ENCODE measurements at places on chromosomes 1 and 21.

DNA sequence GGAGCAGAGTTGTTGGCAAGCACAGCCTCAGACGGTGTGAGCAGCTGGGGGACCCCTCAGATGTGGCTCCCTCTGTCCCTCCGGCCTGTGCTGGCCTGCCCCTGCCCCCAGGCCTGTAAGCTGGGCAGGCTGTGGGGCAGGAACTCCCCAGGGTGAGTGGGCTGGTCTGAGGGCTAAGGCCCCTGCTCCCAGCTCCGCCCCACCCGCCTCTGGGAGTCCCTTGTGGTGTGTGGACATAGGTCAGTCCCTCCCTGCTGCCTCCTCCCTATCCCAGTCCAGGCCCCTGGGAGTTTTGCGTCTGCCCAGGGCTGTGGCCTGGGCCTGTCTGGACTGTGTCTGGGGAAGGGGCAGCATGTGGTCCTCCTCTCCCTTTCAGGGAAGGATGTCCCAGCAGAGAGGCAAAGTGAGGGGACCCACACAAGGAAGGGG, 3.6 kb upstream of the VWA1 start:
- DNase-seq, result no peak

GRCh38 chr1:167679714-167680113, 42.1 kb upstream of the MPZL1 start:
- DNase-seq, result no peak

GRCh38 chr1:40247655-40248054, at the start of gene TMCO2:
TMCO2 (plus strand) TSS chr1:40247937; CDS start chr1:40247994, 57 bp downstream.
- DNase-seq, result no peak

DNA sequence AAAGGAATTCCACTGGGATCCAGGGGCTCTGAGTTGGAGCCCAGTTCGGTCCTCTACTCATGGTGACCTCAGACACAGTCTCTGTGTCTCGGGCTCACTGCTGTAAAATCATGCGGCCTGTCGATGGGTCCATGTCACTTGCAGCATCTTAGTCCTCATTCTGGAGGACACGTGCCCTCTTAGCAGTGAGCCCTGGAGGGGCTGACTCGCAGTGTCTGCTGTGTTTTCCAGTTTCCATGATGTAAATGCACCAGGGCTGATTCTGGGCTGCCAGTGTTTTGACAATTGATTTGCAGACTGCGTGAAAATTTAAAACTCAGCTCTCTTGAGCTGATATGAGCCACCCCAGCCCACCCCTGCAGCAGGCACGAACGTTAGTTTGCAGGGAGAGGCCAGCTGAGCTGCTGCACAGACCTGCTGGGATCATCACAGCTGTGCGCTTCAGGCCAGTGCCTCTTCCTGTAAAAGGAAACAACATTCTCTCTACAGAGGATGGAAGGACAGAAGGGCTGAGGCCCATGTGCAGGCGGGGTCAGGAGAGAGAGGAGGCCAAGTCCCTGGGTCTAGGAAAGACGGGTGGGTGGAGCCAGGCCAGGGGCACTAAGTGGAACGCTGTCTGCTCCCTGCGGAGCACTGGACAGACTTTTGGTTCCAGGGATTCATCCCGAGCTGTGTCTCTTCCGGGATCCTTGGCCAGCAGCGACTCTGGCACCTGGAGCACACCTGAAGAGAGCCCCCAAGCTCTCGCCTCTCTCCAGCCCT, 42.6 kb downstream of the RSPH1 start:
- no peak for DNase-seq

DNA sequence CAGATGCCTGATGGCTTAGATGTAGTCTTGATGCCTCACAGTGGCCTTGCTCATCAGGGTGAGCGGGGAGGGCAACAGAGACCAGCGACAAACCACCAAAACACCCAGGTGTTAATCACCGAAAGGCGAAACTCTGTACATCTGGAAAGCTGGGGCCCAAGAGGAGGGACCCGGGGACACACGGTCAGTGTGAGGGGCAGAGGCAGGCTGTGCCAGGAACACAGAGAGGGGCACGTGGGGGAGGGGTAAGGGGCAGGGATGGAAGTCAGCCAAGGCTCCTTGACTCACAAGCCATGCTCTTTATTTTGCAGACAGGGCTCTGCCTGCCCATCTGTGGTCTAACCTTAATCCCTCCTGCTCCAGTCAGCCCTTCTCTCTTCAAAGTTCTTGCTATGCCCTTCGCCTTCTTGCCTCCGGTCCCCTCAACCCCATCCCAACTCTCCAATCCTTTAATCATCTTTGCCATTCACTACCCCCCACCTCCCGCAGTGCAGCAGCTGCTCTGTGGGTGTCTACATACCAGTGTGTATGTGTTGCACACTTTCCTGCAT, 4.3 kb downstream of the MEF2D start:
- DNase-seq, result no peak

GRCh38 chr1:44380666-44381177, 24.3 kb upstream of the RNF220 start:
- DNase-seq, result no peak

GRCh38 chr1:151995774-151996173, 2.1 kb upstream of the S100A10 start:
- no peak for DNase-seq

DNA sequence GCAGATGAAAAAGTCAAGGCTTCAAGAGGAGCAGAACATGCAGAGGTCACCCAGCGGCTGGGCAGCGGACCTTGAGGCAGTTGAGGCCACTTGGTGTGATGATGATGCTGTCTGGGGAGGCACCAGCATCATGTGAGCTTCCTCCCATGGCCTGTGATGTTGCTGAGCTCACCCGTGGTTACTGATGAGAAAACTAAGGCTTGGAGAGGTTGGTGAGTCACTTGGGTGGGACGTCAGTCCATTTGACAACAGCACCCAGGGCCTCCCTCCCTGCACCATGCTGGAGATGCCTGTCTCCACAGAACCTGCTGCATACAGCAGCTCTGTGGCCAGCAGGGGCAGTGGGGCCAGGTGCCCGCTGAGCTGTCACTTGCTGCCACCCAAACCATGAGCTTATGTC, 146.8 kb downstream of the NPHP4 start:
- DNase-seq, result no peak

GRCh38 chr21:24428591-24429199, 1178.6 kb downstream of the MRPL39 start:
- DNase-seq, result no peak

- DNase-seq, result no peak
Observed at GRCh38 chr1:59686574-59686973, 128.2 kb upstream of the HOOK1 start.
